ENCODE measurements at places on chromosomes 2 and 18.

DNA sequence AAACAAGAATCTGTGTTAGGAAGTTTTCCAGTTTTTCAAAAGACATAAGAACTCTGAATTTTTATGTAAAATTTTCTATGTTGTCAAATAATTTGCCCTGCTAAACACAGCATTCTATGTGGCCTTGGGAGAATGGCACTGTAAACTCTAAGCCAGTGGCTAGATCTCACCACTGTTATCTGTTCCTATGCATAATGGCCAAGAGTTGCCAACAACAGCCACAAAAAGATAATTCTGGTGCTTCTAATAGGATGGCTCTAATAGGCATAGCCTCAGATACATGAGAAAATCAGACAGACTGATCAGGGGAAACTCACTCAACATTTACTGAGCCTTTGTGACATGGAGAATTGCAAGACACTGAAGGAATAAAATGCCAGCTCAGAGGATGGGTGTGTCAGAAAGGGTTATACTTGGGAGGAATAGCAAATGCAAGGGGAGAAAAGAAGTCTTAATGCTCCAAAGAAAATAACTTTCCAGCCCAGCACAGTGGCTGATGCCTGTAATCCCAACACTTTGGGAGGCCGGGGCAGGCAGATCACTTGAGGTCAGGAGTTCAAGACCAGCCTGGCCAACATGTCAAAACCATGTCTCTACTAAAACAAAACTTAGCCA, 63.7 kb downstream of the COBLL1 start:
- no peak for DNase-seq

DNA sequence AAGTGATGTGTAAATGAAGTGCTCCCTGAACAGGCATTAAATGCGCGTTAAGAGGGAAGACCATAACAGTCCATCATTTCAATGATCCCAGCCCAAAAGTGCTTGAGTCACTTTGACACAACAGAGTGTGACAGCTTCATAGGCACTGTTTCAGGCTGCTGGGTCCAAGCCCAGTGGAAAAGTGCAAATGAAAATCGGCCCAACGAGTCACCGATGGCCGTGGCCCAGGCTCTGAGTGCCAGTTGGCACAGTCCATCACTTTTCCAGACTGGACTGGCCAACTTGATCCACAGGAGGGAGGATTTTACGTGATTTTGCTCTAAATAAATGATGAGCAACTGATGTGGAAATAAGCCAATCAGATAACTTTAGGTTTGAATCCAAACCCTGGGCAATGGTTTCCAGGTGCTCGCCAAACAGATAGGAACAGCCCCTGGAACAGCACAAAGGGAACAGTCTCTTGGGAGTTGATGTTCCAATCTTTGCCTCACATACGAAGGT, 114.0 kb downstream of the SP3 start:
- no peak for DNase-seq

DNA sequence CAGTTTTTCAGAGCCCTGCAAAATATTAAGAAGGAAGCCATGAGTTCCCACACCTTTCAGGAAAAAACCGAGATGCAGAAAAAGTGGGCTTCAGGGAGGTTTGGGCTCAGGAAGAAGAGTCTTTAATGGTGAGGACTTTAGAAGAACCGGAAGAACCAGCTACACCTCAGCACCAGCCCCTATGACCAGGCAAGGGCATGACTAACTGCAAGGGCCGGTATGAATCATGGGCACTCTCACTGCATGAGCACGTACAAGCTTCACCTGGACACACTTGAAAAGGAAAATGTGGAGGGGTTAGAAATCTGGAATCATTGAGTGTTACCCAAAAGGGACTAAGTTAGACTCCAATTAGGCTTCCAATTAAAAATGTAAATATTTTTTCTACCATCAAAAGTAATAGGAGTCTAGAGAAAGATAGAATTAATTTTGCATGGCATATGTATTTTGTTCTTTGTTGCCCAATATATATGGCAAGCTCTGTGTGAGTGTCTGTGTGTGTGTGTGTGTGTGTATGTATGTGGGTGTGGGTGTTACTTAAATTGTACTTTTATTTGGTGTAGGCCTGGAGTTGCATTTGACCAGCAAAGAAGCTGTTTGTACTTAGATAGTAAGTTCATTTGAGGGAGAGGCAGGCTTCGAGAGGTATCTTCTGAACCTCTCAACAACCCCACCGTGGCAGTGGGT, 66.5 kb upstream of the THUMPD2 start:
- no peak for DNase-seq

- DNase-seq: no peak
These were observed 43.3 kb downstream of the SAP130 start for GRCh38 chr2:127984551-127984950.
